GM03348 (cell line): ENCODE measurements at places on chromosomes 4 and X.

DNA sequence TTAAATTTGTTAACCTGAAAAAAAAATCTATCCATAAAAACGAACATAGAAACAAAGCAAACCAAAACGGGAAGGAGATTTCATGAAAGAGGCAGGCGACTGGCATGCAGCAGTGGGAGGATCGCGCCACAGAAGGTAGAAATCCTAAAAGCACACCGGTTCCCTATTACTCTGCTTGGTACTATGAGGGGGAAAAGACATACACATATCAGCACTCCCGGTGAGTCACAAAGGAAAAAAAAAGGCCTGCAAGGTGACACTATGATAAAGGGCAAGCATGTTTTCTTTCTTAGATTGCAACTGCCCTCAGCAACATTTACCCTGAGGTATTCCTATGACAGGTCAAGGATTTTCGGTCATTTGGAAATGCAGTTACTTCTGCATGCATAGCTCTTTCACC, 60.6 kb upstream of the NAP1L5 start:
- DNase-seq, result no peak

DNA sequence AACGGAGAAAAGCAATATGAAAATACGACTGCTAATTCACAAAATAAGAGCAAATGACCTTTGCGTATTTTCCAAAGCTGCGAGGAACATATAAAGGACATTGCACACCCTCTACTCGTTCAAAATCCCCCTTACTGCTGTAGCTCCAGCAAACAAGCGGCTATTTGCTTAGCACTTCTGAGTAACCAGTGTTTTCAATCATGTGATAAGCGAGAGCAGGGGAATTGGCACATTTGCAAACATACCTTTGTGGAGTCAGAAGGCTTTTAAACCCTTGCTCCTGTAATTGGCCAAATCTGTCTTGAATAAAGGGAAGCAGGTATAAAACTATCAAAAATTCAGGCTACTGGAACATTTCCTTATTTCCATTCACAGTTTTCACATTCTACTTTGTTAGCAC, 610.2 kb downstream of the UBE2NL start:
- DNase-seq, result no peak

GRCh38 chr4:127868196-127868595, 12.5 kb upstream of the PLK4 start:
- no peak for DNase-seq

DNA sequence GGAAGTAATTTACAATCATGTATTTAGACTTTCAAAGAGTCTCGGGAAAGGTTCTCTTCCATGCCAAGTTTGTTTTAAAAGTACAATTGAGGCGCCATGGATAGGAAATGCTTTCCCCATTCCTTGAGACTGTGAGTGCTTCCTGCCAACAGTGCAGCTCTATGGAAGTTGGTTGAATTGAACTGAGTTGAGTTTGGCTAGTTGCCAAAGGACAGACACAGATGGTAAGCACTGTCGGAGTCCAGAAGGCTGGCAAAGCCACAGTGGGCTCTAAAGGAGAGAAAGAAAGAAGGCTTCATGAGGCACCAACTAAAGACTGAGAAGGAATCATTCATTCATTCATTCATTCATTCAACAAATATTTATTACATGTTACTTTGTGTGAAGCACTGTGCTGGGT, 4.3 kb upstream of the KCNE5 start:
- DNase-seq, result no peak
